Uterine smooth muscle cell (primary cell): ENCODE measurements at places on chromosomes 1 and 21. TPM values are rescaled to one million over a fixed set of nuclear protein-coding genes. Genes with fewer than 3 reads are reported as not detected.

IGSF9 gene
- total RNA-seq: under 0.01 TPM in 1 of 2 replicates, not detected in the other

KDF1 gene
- not detected in 2 replicates for total RNA-seq

CEPT1 gene
- total RNA-seq: 50.5 and 54.7 TPM in 2 replicates

PEAR1 gene
- total RNA-seq: 1.3 and 1.6 TPM in 2 replicates

ADAMTS4 gene
- 14.9 and 37.3 TPM in 2 replicates for total RNA-seq

CASQ2 gene
- total RNA-seq: not detected in 2 replicates

DNASE2B gene
- not detected in 2 replicates for total RNA-seq

DCAF8 gene
- total RNA-seq: 76.9 and 87.0 TPM in 2 replicates

OBSCN gene
- 10.7 and 31.2 TPM in 2 replicates for total RNA-seq

ATG4C gene
- 9.8 and 11.5 TPM in 2 replicates for total RNA-seq

CFAP74 gene
- not detected in 2 replicates for total RNA-seq

TSSK3 gene
- total RNA-seq: 0.33 and 5.1 TPM in 2 replicates

ZNF683 gene
- not detected in 2 replicates for total RNA-seq
